ENCODE measurements at places on chromosomes 5 and 9.

GRCh38 chr5:6703806-6704205, 9.4 kb upstream of the TENT4A start:
- DNase-seq, result no peak

GRCh38 chr9:100063185-100063584, 35.6 kb downstream of the ERP44 start:
- DNase-seq, result no peak

- DNase-seq, result no peak
These were observed 430.8 kb upstream of the TNC start for GRCh38 chr9:115548609-115549260.

DNA sequence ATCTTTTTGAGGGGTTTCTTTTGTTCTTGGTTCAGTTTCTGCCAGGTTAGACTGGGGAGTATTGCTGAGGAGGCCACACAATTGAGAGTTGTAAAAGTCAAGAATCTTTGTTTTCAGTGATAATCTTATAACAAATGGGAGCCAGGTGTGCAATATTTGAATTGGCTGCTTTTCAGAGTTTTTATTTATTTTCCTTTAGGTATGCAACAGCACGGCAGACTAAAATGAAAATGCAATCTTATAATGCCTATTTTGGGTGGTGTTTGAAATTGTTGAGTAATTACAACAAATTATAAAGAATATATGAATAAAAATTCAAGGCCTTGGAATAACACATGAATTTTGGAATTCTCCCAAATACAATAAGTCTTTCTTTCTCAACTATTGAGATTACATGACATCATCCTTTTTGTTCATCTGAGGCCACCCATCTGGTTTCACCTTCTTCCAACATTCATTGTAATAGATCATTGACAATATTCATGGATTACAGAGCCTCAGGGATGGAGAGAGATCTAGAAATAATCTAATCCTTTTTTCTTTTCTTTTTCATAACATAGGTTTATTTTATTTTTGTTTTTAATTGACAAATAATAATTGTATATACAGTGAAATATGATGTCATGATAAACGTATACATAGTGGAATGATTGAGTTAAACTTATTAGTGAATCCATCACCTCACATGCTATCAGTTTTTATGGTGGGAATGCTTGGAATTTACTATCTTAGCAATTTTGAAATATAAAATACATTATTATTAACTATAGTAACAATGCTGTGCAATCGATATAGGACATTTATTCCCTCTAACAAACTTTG, 1061.0 kb downstream of the NR2F1-AS1 start:
- no peak for DNase-seq

DNA sequence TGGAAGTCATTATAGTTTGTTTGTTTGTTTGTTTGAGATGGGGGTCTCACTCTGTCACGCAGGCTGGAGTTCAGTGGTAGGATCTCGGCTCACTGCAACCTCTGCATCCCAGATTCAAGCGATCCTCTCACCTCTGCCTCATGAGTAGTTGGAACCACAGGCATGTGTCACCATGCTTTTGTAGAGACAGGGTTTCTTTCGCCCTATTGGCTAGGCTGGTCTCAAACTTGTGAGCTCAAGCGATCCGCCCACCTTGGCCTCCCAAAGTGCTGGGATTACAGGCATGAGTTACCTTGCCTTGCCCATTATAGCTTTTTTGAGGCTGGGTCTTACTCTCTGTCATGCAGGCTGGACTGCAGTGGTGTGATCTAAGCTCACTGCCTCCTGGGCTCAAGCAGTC, 28.8 kb downstream of the NSD1 start:
- no peak for DNase-seq

DNA sequence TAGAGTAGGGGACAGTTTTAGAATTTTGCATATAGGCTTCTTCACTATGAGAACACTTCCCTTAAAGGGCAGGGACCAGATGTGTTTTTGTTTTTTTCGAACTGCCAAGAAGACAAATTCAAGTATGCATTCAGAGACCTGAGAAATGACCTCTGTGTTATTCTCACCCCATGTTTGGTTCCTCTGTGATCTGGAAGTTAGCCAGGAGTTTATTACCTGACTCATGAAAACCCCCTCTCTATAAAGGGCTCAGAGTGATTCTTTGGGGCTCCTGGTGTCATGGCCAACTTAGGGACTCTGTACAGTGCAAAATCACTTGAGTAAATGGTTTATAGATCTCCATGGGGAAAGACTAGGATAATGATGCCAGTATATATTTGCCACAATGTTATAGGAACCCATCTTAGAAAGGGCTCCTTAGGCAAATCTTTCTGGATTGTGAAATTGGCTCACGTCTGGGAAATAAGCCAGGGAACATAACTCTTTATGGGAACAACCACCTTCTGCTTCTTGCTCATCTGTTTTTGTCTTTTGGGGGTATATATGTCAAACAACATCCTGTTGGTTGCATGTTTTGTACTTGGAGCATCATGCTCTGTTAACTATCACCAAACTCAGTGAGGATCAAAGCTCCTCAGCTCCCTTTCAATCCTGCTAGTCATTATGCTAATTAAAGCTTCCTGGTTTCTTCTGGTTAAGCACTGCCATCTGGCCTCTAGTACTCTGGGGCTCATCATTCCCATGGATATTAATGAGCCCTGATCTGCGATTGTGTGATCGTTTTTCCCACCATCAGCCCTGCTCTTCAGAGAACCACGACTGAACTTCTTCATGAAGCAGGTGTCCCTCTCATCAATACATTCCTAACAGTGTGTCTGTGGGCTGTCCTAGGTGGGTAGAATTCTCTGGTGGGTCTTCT, 173.4 kb upstream of the CDH12 start:
- DNase-seq, result no peak

GRCh38 chr5:33997331-33997983, 10.4 kb downstream of the AMACR start:
- peak; percentile 76 for DNase-seq

- DNase-seq, result no peak
These were observed 23.3 kb upstream of the ABLIM3 start for GRCh38 chr5:149117970-149118369.

DNA sequence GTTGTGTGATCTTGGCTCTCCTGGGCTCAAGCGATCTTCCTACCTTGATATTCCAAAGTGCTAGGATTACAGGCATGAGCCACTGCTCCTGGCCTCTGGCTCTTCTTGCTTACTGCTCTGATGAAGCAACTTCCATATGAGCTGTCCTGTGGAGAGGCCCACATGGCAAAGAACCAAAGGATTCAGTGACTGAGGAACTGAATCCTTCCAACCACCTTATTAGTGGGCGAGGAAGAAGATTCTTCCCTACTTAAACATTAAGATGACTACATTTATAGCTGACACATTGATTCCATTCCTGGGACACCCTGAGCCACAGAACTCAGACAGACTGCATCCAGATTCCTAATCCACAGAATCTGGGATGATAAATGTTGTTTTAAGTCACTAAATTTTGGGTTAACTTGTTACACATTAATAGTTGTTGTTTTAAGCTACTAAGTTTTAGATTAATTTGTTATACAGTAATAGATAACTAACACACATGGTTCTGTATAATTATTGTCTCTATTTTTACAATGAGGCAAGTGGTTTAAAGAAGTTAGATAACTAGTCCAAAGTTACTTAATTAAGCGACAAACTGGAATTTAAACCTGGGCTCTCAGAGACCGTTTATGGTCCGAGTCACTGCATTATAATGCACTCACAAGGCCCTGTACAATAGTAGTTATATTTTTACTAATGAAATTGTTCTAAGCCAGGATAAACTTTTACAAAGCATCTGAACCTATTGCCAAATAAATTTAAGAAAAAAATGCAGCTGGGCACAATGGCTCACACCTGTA, 16.7 kb upstream of the SLCO4C1 start:
- DNase-seq, result no peak

DNA sequence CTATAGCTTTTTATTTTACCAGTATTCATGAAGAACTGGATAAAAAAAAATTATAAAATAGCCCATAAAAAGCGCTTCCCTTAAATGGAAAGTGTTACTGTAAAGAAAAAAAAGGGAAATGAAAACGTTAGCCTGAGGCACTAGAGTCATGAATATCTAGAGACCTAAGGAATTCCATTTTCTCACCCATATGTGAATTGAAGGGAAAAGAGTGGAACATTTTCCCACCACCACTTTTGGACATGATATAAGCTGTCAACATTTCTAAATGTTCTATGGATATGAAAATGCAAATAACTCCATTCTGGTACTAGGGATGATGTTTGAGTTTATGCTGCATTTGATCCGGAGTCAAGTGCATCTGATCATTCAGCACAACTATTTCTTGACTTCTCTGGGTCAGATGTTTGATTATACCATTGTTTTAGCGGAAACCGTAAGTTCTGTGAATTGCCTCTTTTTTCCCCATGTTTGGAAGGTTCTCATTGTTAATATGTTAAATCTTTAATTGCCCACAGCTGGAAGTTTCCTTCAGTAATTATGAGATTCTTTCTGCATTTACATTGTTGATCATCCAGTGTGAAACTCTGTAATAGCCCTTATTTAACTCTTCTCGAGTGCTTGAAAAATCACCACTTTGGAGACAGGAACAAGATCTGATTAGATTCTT, 467.4 kb upstream of the SEMA6A start:
- DNase-seq, result no peak

- DNase-seq, result no peak
These were observed 77.8 kb downstream of the BAAT start for GRCh38 chr9:101307051-101307450.

GRCh38 chr5:135887881-135888614, 7.6 kb downstream of the IL9 start:
- DNase-seq, result no peak

DNA sequence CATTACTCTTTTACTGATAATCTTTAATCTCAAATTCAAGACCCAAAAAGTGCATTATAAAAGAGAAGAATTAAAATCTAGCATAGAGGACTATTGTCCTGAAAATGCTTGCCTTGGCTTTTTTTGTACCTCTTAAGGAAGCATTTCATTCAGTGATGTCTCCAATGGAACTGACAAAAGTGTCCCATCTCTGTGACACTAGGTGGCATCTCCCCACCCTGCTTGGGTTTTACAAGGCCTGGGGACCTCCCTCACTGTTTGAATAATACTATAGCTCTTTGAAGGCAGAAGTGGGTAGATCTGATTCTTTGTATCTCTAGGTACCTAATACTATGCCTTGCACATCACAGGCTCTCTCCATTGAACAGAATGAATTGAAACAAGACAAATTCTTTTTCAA, 180.6 kb downstream of the EPB41L4A start:
- DNase-seq, result no peak

DNA sequence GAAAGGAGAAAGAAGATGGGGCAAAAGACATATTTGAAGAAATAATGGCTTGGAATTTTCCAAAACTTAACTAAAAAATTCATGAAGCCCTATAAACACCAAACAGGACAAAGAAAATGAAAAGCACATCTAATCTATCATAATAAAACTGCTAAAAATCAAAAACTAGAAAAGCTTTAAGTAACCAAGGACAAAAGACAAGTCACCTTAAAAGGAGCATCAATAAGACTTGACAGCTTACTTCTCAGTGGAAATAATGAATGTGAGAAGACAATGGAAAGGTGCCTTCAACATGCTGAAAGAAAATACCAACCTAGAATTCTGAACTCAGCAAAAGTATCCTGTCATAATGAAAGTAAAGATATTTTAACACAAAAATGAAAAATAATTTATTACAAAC, 27.0 kb downstream of the GTF3C4 start:
- no peak for DNase-seq

GRCh38 chr9:93096131-93096802, at the start of gene CARD19:
CARD19 (plus strand) TSS chr9:93096217; CDS start chr9:93096346, 129 bp downstream.
- no peak for DNase-seq

GRCh38 chr5:102596113-102596512, 97.3 kb upstream of the SLCO6A1 start:
- no peak for DNase-seq

DNA sequence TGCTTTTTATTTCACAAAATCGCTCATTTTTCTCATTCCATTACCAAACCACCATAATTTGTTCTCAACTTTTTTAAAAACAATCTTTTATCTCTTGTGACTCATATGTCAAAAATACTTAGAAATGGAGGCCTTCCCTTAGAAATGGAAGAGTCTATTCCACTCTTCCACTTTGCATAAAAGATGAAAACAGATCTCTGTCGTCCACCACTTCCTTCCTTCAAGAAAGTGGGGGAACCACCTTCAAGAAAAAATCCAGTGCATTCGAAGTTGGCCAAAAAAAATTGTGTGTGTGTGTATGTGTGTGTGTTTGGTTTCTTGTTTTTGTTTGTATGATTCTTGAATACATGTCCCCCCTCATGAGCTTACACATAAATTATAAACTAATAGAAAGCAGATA, 628.8 kb upstream of the DMAC1 start:
- DNase-seq, result no peak

DNA sequence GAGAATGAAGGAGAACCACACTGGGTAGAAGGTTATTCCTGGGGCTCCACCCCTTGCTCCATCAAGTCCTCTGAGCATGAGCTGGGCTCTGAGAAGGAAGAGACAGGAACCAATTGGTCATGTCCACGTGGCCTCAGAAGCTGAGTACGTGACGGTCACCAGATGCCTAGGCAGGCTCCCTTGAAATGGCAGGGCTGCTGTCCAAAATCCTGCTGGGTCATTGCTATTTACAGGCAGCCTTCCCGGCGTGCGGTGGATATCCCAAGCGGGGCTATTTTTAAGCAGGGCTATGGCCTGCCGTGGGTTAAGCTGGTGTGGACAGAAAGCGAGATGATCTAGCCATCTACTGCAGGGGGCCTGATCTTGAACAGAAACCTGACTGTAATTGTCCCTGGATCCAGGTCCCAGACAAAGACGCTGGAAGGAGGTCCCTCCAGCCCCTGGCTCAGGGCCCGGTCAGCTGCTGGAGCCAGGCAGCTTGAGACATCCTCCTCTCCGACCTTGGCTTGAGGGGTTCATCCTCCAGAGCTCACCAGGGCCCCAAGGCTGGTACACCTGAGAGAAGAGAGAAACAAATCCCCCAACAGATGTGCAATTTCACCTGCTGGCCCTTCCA, 550 bp upstream of the CKMT2 start:
- no peak for DNase-seq

- DNase-seq, result no peak
These were observed 47.3 kb downstream of the TMEM167A start for GRCh38 chr5:83029912-83030311.

DNA sequence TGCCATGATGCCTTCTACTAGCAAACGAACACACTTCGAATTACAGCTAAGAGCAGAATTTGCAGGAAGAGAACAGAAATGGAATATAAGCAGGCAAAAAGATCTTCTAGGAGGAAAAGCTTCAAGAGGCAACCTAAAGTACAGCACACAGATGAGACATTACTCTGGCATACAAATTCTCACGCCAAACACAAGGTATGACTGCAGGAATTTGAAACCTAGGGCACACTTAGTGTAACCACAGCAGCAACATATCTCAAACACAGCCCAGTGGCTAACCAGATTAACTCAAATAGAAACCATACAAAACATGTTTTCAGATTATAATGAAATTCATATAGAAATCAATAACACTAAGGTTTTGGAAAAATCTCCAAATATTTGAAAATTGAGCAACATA, 481.0 kb upstream of the RGMB start:
- DNase-seq, result no peak

DNA sequence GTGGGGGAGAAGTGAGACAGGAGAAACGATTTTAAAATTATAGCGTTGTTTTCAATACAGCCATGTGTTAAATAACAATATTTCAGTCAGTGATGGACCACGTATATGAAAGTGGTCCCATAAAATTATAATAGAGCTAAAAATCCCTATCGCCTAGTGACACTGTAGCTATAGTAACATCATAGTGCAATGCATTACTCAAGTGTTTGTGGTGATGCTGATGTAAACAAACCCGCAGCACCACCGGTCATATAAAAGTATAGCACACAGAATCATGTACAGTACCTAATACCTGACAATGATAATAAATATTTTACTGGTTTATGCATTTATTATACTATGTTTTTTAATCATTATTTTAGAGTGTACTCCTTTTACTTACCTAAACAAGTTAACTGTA, 407.4 kb upstream of the SEMA6A start:
- no peak for DNase-seq

Data from HTR-8/SVneo (cell line).